Activated naive CD8-positive, alpha-beta T cell treated with anti-CD3 and anti-CD28 coated beads for 36 hours (primary cell): ENCODE measurements at places on chromosomes 4 and X. TPM values are rescaled to one million over a fixed set of nuclear protein-coding genes. Genes with fewer than 3 reads are reported as not detected.
A peak's percentile ranks its signal among the peaks of the same experiment; 100 is the strongest.

Gene PITX2
- not detected for total RNA-seq

GRCh38 chr4:72208421-72209075 lies 176.7 kb downstream of the NPFFR2 start:
- no peak for DNase-seq
- H3K36me3 ChIP-seq = no peaks in the 10 kb centered on the region

Gene STK32B
- not detected for total RNA-seq

Gene TRIM61
- total RNA-seq = 3.4 TPM

DNA sequence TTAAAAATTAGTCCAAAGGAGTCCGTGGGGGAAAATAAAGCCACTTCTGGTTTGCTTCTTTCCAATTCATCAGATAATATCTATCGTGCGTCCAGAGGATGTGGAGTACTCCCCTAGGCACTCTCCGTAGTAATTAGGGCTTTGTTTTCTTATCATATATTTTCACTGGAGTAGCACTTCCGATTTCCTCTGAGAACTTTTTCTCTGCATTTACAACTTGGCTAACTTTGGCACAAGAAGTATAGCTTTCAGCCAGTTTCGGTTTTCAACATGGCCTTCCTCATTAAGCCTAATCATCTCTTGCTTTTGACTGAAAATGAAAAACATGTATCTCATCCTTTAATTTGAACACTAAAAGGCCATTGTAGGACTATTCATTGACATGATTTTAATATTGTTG lies 80.5 kb downstream of the CASP3 start:
- H3K27ac ChIP-seq = no peak overlapping the region
- H3K4me1 ChIP-seq = peaks cover 6% of the 10 kb centered on the region
- H3K4me3 ChIP-seq = no peak overlapping the region
- H3K36me3 ChIP-seq = peaks cover 2% of the 10 kb centered on the region
- no peaks in the 10 kb centered on the region for H3K27me3 ChIP-seq

- peaks cover 6% of the 10 kb centered on the region for H3K27me3 ChIP-seq
- peaks cover 28% of the 10 kb centered on the region for H3K4me1 ChIP-seq
- DNase-seq = peak; percentile 23
- H3K4me3 ChIP-seq = peak overlapping the region; percentile 64
These were observed 16.9 kb upstream of the LRBA start for GRCh38 chr4:151031831-151032605.

- H3K27me3 ChIP-seq = peaks cover 3% of the 10 kb centered on the region
- peak overlapping the region; percentile 84 for H3K4me3 ChIP-seq
- H3K27ac ChIP-seq = peak overlapping the region; percentile 74
- DNase-seq = no peak
- H3K36me3 ChIP-seq = no peaks in the 10 kb centered on the region
- H3K4me1 ChIP-seq = peaks cover 31% of the 10 kb centered on the region
These were observed 409 bp upstream of the MPP1 start for GRCh38 chrX:154805696-154806091.

GRCh38 chr4:76208005-76208765 lies 5.4 kb downstream of the SCARB2 start:
- no peaks in the 10 kb centered on the region for H3K36me3 ChIP-seq
- peaks cover 38% of the 10 kb centered on the region for H3K4me1 ChIP-seq
- no peaks in the 10 kb centered on the region for H3K27me3 ChIP-seq
- no peak overlapping the region for H3K4me3 ChIP-seq
- no peak overlapping the region for H3K27ac ChIP-seq

Gene RNF150
- total RNA-seq = 0.02 TPM

- H3K4me3 ChIP-seq = no peak overlapping the region
- H3K36me3 ChIP-seq = no peaks in the 10 kb centered on the region
- DNase-seq = no peak
- no peaks in the 10 kb centered on the region for H3K27me3 ChIP-seq
- H3K4me1 ChIP-seq = no peaks in the 10 kb centered on the region
These were observed 175.9 kb downstream of the SLC39A8 start for GRCh38 chr4:102169345-102169744.

DNA sequence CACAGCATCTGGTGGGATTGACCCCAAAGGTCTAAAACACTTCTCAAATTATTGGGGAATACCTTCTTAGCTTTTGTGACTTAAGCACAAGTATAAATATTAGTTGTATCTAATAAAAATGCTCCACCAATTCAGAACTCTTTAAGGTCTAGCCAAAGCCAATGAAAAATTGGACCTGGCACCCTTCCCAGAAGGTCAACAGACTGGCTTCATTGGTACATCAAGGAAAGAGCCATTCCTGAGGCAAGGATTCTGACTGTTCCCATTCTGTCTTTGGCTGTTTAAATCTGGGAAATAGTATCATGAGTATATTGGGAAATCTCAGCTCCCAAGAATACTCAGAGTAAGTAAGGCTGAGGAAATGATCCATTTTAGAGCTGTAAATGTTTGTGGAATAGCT lies 153.0 kb upstream of the TRPC5 start:
- no peaks in the 10 kb centered on the region for H3K36me3 ChIP-seq
- DNase-seq = no peak
- H3K27me3 ChIP-seq = no peaks in the 10 kb centered on the region
- H3K4me1 ChIP-seq = no peaks in the 10 kb centered on the region
- no peak overlapping the region for H3K27ac ChIP-seq

Gene RNF128
- total RNA-seq = not detected
